Activated naive CD8-positive, alpha-beta T cell treated with anti-CD3 and anti-CD28 coated beads, Interleukin-2, amount 10 ng/mL, durations not matched to agents 7 days and 5 days (primary cell): ENCODE measurements at places on chromosomes 3 and 15. TPM values are rescaled to one million over a fixed set of nuclear protein-coding genes. Genes with fewer than 3 reads are reported as not detected.

The GADL1 gene
- total RNA-seq: not detected

The COLQ gene
- total RNA-seq: 3.5 TPM

The SEMA3F gene
- 0.09 TPM for total RNA-seq

The ANKDD1A gene
- total RNA-seq: 12.6 TPM

The ROPN1B gene
- total RNA-seq: not detected

The SOX14 gene
- not detected for total RNA-seq

The TMEM62 gene
- total RNA-seq: 28.1 TPM

The TMEM42 gene
- total RNA-seq: 14.5 TPM

The GOLGA8G gene
- total RNA-seq: not detected

The MESP1 gene
- total RNA-seq: 2.1 TPM

The AP3B2 gene
- total RNA-seq: not detected

The SI gene
- total RNA-seq: not detected

The LRRC34 gene
- 8.1 TPM for total RNA-seq

The ASB14 gene
- total RNA-seq: not detected

The PPM1L gene
- 3.8 TPM for total RNA-seq

The CCDC191 gene
- 2.7 TPM for total RNA-seq

GRCh38 chr3:53650424-53650823, 156.0 kb downstream of the CACNA1D start:
- no peak overlapping the region for H3K27ac ChIP-seq
- no peaks in the 10 kb centered on the region for H3K36me3 ChIP-seq
- H3K27me3 ChIP-seq: peaks cover 32% of the 10 kb centered on the region
- no peak overlapping the region for H3K4me3 ChIP-seq

DNA sequence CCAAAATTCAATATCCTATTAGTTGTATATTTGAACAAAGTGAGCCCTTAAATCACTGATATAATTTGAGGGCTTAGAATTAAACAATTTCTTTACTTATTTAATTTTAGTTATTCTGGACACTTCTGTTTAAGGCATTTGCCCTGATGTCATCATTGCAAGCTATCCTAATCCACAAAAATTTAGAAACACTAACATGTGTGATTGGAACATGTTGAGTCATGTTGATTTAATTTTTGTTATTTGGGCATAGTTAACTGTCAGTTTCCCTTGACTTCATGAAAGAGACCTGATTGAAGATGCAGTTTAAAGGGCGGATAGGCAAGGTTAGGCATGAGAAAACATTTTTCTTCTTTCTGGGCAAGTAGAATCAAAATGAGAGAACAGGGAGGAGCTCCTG, 682.6 kb downstream of the ROBO1 start:
- no peaks in the 10 kb centered on the region for H3K4me1 ChIP-seq
- H3K36me3 ChIP-seq: no peaks in the 10 kb centered on the region
- H3K27ac ChIP-seq: no peak overlapping the region
- no peak for DNase-seq

GRCh38 chr3:123314359-123315270, 112.9 kb downstream of the SEC22A start:
- H3K36me3 ChIP-seq: no peaks in the 10 kb centered on the region
- H3K4me1 ChIP-seq: no peaks in the 10 kb centered on the region
- H3K4me3 ChIP-seq: no peak overlapping the region
- H3K27me3 ChIP-seq: peaks cover 11% of the 10 kb centered on the region

DNA sequence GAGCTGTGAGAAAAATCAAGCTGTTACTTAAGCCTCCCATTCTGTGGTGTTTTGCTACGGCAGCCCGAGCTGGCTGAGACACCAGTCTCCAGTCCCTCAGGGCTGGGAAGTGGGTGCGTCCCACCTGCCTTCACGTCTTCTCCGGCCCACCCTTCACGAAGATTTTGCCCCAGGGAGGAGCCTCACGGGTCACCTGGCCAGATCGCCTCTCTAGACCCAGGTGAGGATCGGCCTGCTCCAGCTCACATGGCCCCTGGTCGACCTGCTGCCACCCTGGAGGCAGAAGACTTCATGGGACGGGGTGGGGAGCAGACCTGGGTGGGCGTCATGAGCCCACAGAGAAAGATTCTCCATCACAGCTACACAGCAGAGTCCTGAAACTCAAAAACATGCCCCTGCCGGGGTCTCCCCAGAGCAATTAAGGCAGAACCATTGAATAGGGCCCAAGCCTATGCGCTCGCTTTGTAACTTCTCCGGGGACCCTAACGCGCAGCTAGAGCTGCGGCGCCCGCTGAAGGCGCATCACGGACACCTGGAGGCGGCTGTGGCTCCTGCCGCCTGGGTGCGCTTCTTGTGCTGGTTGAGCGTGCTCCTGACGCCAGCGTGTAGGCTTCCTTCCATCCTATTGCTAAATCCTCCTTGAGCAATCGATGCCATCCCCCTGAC, 92.6 kb upstream of the ALDH1A3 start:
- H3K27me3 ChIP-seq: peaks cover 2% of the 10 kb centered on the region
- H3K27ac ChIP-seq: no peak overlapping the region
- DNase-seq: no peak
- H3K36me3 ChIP-seq: no peaks in the 10 kb centered on the region
- no peak overlapping the region for H3K4me3 ChIP-seq

DNA sequence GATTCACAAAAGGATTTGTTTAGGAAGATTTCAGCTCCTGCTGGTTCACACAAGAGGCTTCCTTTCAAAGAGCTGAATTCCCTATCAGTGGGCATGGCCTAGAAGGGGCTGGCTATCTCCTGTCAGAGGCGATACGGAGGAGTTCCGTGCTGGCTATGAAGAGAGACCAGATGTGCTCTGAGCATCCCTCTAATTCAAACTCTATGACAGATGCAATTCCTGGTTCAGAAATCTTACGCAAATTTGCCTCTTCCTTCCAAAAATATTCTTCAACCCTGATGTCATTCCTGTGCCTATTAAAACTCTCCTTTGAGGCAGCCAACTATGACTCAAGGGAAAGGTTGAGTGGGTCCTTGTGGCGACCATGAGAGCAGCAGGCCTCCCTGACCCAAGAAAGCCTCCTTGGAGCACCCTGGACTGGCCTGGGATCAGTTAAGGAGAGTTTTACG, 139.3 kb upstream of the HES1 start:
- no peak for DNase-seq
- no peak overlapping the region for H3K4me3 ChIP-seq
- no peak overlapping the region for H3K27ac ChIP-seq
- no peaks in the 10 kb centered on the region for H3K36me3 ChIP-seq
- H3K27me3 ChIP-seq: peaks cover 24% of the 10 kb centered on the region
- H3K4me1 ChIP-seq: no peaks in the 10 kb centered on the region

DNA sequence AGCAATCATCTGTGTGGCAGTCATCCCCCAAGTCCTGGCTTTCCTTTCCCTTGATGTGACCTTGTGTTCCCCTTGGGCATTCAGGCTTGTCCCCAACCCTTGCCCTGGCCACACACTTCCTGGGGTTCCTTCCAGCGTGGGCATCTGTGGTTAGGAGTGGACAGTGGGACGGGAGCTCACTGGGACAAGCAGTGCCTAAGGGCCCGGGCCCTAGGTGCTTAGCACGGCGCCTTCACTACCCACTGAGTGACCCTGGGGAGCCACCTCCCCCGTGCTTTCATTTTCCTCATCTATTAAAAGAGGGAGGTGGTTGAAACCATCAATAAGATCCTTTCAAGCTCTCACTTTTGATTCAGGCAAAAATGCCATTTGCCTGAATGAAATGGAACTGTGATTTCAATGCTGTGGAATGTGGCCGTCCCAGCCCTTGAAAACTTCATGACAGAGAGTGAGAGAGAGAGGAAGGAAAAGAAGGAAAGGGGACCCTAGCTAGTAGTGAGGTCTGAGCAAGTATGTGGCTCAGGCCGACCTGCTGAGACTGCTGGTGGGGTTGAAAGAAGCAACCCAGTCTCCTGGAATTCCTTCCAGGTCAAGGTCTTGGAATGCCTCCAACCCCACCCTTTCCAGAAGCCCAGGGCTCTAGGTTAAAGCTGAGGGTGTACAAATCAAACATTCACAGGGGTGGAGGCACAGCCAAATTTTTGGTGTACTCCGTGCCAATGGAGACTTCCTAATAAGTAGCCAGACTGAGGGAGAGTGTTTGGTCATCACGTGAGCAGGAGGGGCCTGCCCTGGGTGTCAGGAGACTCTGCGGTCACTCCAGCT, 302.9 kb downstream of the TLE3 start:
- H3K4me1 ChIP-seq: peaks cover 7% of the 10 kb centered on the region
- no peak for DNase-seq
- peaks cover 18% of the 10 kb centered on the region for H3K27me3 ChIP-seq
- peaks cover 2% of the 10 kb centered on the region for H3K36me3 ChIP-seq
- H3K27ac ChIP-seq: no peak overlapping the region

DNA sequence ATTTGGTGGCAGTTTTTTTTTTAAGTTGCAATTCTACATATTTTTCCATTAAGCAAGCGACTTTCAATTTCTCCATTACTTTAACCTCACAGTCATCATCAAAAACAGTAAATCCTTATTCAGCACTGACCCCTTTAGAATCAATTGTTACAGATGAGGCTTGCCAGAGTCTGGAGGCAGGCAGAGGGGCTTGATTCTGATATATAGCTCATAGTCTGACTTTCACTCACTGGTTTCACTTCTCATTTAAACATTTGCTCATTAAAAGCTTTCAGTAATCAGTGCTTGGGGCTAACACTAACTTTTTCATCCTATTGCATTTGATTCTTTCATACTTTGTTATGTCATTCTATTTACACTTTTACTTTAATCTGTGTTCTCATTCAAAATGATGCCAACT, 88.4 kb downstream of the PYDC2 start:
- H3K4me3 ChIP-seq: no peak overlapping the region
- no peaks in the 10 kb centered on the region for H3K36me3 ChIP-seq
- H3K27ac ChIP-seq: no peak overlapping the region

GRCh38 chr15:72532991-72533601, 59.0 kb downstream of the ARIH1 start:
- H3K4me3 ChIP-seq: no peak overlapping the region
- peaks cover 23% of the 10 kb centered on the region for H3K4me1 ChIP-seq
- no peak for DNase-seq
- no peaks in the 10 kb centered on the region for H3K27me3 ChIP-seq
- H3K36me3 ChIP-seq: peaks cover 12% of the 10 kb centered on the region

- no peak for DNase-seq
- H3K4me1 ChIP-seq: no peaks in the 10 kb centered on the region
- H3K36me3 ChIP-seq: no peaks in the 10 kb centered on the region
- peaks cover 5% of the 10 kb centered on the region for H3K27me3 ChIP-seq
- H3K27ac ChIP-seq: no peak overlapping the region
Measured at GRCh38 chr15:61641645-61642044, 412.5 kb upstream of the RORA start.

GRCh38 chr15:100844167-100844566, 35.5 kb upstream of the ALDH1A3 start:
- H3K4me3 ChIP-seq: no peak overlapping the region
- no peaks in the 10 kb centered on the region for H3K36me3 ChIP-seq
- peaks cover 1% of the 10 kb centered on the region for H3K4me1 ChIP-seq
- DNase-seq: no peak
- H3K27me3 ChIP-seq: peaks cover 31% of the 10 kb centered on the region

- no peak for DNase-seq
- no peak overlapping the region for H3K4me3 ChIP-seq
- H3K36me3 ChIP-seq: no peaks in the 10 kb centered on the region
- no peak overlapping the region for H3K27ac ChIP-seq
- H3K27me3 ChIP-seq: peaks cover 27% of the 10 kb centered on the region
- no peaks in the 10 kb centered on the region for H3K4me1 ChIP-seq
Measured at GRCh38 chr3:123678108-123678511, 93.3 kb upstream of the HACD2 start.

- H3K4me1 ChIP-seq: no peaks in the 10 kb centered on the region
- H3K27me3 ChIP-seq: no peaks in the 10 kb centered on the region
- H3K27ac ChIP-seq: no peak overlapping the region
- no peak overlapping the region for H3K4me3 ChIP-seq
- H3K36me3 ChIP-seq: no peaks in the 10 kb centered on the region
Measured at GRCh38 chr3:22542311-22542710, 660.8 kb upstream of the UBE2E2 start.

- no peak overlapping the region for H3K27ac ChIP-seq
- H3K36me3 ChIP-seq: peaks cover 7% of the 10 kb centered on the region
- no peak overlapping the region for H3K4me3 ChIP-seq
- no peak for DNase-seq
- peaks cover 7% of the 10 kb centered on the region for H3K4me1 ChIP-seq
- H3K27me3 ChIP-seq: no peaks in the 10 kb centered on the region
Measured at GRCh38 chr3:132444383-132444782, 27.1 kb downstream of the DNAJC13 start.

DNA sequence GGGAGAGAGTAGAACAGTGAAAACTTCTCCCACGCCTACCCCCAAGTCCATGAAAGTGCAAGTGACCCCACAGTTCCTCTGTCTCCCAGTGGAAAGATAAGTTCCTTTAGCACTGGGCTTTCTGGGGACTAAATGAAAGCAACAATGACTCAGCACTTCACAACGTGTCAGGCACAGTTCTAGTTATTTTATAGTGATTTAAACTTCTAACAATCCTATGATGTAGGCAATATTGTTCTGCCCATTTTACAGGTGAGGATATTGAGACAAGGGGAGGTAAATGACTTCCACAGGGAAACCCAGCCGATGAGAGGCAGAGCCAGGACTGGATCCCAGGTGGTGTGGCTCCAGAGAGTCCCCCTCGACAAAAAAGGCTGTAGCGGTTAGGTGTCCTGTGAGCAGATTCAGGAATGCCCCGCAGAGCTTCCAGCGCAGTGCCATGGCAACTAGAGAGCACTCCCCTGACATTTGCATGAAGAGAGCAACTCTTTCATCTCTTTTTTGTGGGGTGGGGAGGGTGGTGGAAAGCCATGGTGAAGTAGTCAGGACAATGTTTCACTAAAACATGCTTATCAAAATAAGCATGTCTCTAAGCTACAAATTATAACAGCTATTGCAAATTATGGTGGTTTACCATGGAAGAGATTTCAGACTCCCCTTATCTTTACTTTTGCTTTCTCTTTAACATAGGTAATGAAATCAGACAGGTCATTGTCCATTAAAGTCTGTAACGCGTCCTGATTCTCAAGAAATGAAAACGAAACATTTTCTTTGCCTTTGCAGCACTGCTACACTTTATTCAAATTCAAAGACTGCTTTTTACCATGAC, 62.1 kb downstream of the NR2F2 start:
- no peak overlapping the region for H3K27ac ChIP-seq
- no peaks in the 10 kb centered on the region for H3K36me3 ChIP-seq
- H3K4me3 ChIP-seq: no peak overlapping the region
- no peaks in the 10 kb centered on the region for H3K4me1 ChIP-seq

DNA sequence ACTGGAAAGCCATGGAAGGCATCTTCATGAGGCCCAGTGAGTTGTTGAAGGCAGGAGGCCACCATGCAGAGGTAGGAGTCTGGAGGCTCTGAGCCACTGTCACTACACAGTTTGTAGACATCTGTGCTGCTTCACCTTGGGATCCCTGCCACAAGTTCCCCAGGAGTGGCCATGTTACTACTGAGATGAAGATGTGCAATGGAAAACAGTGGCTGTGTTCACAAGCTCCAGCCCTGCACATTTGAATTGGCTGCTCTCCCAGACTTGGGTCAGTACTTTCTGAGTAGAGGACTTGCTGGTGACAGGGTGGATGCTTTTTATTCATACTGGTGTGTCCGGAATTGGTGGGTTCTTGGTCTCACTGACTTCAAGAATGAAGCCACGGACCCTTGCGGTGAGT, 86.9 kb upstream of the C15orf39 start:
- H3K27me3 ChIP-seq: peaks cover 13% of the 10 kb centered on the region
- no peak overlapping the region for H3K4me3 ChIP-seq
- DNase-seq: no peak
- H3K4me1 ChIP-seq: peaks cover 15% of the 10 kb centered on the region
- H3K27ac ChIP-seq: no peak overlapping the region
